Hematopoietic multipotent progenitor cell treated with erythropoietin and hydrocortisone succinate and interleukin-3 and kit ligand, for 6 days (in vitro differentiated cells): ENCODE measurements at places on chromosomes 2 and 18.
A peak's percentile ranks its signal among the peaks of the same experiment; 100 is the strongest.

DNA sequence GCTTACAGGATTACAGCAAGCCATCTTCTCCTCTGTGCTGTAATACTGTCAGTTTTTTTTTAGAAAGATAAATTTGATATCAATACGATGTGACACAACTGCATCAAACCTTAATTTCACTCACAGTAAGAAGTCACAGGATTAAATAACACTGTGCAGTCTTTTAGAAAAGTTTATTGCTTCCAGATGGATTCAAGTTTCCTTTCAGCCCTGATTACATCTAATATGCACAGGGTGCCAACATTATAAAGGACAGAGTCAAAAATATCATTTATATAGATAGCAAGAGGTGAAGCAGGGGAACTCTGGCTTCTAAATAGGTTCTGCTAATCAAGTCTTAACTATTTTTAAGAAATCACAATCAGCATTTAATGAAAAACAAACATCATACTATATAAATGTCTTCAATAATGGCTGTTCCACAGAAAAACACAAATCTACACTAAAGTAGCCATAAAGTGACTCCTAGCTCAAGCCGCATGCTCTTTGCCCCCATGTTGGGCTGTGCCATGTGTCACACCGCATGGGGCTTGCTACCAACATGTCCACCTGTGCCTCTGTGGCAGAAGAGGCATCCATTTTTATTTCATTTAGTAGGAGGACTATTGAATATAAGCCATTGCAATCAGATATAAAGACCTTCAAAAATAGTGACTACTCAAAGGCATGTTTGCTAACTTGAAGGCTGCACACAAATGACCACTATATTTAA, 35.0 kb downstream of the CERKL start:
- DNase-seq, result no peak

GRCh38 chr2:105447476-105447875, 48.6 kb upstream of the FHL2 start:
- DNase-seq, result no peak

GRCh38 chr2:28510184-28510583, 14.3 kb downstream of the PLB1 start:
- no peak for DNase-seq

- DNase-seq, result peak; percentile 74
Measured at GRCh38 chr2:158745067-158745865, 49.9 kb upstream of the DAPL1 start.
